Ureter (tissue), 1 donor: ENCODE measurements at places on chromosomes 3 and 15. TPM values are rescaled to one million over a fixed set of nuclear protein-coding genes. Genes with fewer than 3 reads are reported as not detected.
A peak's percentile ranks its signal among the peaks of the same experiment; 100 is the strongest.

- no peak for DNase-seq
Observed at GRCh38 chr15:62736756-62737155, 305.8 kb upstream of the TPM1 start.

DNA sequence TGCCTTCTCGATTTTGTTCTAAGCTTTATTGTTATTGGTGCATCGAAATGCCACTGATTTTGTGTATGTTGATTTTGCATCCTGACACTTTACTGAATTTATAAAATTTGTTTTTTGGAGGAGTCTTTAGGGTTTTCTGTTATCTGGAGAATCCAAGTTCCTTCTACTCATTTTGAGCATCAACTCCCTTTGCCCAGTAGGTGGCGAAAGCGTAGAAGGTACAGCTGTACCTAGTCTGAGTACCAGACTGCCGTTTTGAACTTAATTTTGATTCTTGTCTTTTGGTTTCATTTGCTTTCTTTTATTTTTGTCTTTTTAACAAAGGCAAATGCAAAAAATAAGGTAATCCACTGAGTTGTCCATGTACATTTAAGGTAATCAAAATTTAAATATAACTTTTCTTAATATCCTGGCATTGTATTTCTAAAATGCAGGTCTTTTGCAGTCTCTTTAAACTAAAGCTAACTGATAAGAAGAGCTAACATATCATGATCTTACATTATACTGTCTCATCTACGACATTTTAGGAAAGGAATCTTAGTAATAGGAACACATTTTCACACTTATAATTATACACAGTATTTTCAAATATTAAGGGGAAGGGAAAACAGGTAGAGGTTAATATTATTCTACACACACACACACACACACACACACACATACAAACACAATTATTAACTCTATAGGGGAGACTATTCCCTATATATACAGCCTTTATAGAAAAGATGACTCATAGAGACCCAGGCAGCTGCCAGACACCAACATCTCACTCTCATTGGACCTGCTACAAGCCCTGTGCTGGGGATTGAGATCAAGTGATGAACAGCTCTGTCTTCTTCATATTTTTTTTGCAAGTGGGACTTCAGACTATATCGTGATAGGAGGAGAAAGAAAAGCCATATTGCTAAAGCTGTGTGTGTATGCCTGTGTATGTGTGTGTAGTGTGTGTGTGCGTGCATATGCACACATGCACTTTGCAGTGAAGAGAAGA, 71.8 kb downstream of the SYNPR start:
- DNase-seq = peak; percentile 50

DNA sequence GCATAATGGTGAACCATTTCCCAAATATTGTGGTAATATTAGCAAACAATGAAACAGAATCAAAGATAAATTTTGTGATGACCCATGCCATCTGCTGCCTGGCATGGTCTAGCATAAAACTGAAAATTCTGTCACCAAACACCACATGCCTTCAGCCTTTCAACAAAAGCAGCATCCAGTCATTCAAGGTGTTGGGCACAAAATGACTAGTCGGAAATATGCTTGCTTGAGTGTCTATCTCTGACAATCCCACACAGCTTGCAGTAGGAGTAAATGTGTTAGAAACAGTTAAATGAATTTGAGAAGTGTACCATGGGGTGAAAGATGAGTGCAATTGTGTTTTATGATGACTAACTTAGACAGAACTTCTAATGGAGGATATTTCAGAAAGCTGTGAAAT, 61.7 kb upstream of the CDIN1 start:
- DNase-seq = no peak

GRCh38 chr15:52441841-52442240, 86.8 kb downstream of the MYO5A start:
- no peak for DNase-seq

FETUB gene
- total RNA-seq = not detected

VGLL3 gene
- 51.7 TPM for total RNA-seq

CEP70 gene
- total RNA-seq = 51.6 TPM

DNA sequence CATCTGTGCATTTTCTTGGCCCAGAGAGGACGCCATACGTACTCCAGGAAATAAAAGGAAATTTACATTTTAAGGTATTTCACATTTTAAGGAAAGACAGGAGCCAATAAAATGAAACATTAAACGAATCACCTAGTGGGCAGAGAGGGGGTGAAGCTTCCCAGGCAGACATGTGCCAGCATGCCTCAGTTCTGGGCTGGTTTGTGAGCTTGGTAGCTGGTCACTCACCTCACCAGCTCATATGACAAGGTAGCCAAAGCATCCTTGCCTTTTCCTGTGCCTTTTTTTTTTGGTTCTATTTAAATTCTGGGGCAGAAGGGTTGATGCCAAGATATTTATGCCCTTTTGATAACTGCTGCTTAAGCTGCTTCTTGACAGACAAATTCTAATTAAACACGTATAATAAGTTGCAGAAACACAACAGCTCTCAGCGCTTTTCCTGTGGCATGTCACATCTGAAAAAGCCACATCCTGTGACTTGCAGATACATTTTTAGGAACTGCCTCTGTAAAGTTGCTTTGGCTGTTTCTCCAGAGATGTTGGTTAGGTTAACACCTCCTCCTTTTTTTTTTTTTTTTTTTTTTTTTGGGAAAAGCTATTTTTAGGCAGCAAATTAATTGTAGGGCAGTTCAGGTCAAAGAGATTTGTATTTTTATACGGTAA, 218.6 kb downstream of the PDCD6IP start:
- no peak for DNase-seq

DNA sequence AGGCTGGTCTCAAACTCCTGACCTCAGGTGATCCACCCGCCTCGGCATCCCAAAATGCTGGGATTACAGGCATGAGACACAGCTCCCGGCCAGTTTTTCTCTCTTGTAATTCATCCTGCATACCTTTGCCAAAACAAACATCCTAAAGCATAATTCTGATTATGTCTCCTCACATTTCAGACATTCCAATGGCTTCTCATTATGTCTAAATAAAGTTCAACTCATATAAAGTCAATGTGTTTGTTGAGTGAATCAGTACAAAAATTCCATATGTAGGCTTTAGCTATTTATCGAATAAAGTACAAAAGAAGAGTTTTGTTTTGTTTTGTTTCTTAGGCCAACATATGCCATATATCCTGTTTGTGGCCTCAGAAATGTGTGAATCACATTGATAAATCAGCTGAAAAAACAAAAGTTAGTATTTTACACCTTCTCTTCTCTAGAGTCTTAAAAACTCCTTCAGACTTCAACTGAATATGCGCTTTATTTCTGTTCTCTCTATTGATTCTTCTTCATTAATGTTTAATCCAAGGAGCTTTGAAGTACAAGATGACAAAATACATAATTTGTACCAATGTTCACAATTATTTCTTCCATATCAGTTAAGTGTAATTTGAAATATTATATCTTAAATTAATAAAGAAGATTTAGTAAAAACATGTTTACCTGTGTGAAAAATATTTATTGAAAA, 165.8 kb downstream of the MECOM start:
- DNase-seq = no peak

- DNase-seq = no peak
Observed at GRCh38 chr15:50876260-50876988, 32.1 kb upstream of the AP4E1 start.

GOLGA6A gene
- total RNA-seq = not detected

- DNase-seq = peak; percentile 74
Observed at GRCh38 chr15:74383695-74384565, 16.5 kb upstream of the CYP11A1 start.

GRCh38 chr3:162150790-162151189, 654.2 kb downstream of the OTOL1 start:
- DNase-seq = no peak

ISLR2 gene
- 0.21 TPM for total RNA-seq

GRCh38 chr15:83533410-83533962, 86.3 kb downstream of the SH3GL3 start:
- no peak for DNase-seq

GRCh38 chr3:189404797-189405484, 226.2 kb upstream of the TP63 start:
- DNase-seq = no peak

- DNase-seq = no peak
Observed at GRCh38 chr15:72280751-72281150, 8.4 kb upstream of the PARP6 start.

- DNase-seq = no peak
Observed at GRCh38 chr3:39541917-39542329, 74.4 kb downstream of the MOBP start.

GRCh38 chr15:28955160-28955992, 69.6 kb downstream of the APBA2 start:
- DNase-seq = peak; percentile 32

MNS1 gene
- total RNA-seq = 1.1 TPM

MESP1 gene
- total RNA-seq = 0.29 TPM

FANCD2 gene
- total RNA-seq = 7.9 TPM

DNA sequence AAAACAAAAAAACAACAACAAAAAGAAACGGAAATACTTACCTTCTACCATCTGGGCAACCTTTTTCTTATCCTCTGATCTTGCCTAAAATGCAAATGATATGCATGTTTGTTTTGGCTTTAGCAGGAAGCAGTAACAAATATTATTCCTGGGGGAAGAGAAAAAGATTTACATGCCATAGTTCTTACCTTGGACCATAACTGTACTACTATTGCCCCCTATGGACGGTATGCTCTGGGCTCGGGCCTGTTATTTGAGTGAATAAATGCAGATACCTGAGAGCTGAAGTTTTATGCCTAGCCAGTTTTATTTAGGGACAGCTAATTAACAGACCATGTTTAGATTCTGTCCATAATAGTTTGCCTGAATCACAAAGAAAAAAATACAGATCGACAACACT, 12.6 kb upstream of the STARD5 start:
- DNase-seq = no peak

TRAK1 gene
- total RNA-seq = 142 TPM
